T-helper 17 cell (primary cell): ENCODE measurements at places on chromosomes 7 and 10. TPM values are rescaled to one million over a fixed set of nuclear protein-coding genes. Genes with fewer than 3 reads are reported as not detected.

CHST12 gene
- total RNA-seq: 19.5 TPM

ZNF365 gene
- 3.4 TPM for total RNA-seq

TRIM50 gene
- total RNA-seq: not detected

MKX gene
- not detected for total RNA-seq

MYO3A gene
- not detected for total RNA-seq

GPC2 gene
- 5.0 TPM for total RNA-seq

STK31 gene
- total RNA-seq: 0.80 TPM

DNA sequence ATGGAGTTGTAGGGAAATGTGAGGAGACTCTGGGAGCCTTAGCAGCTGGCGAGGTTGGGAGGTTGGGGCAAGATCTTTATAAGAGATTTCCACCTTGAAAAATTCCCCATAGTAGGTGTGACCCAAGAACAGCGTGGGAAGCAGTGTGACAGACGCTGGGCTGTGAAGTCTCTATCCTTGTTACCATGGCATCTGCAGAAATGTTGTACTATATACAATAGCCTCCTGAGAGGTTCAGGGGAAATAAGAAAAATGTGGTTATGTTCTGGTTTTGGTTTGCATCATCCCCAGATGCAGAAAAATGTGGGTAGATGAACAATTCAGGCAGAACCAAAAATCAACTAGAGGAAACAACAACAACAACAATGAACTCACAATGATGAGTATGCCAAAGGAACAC is 498.6 kb downstream of the SH2D4B start:
- H3K36me3 ChIP-seq: no peaks in the 10 kb centered on the region
- H3K27me3 ChIP-seq: no peaks in the 10 kb centered on the region
- DNase-seq: no peak
- no peaks in the 10 kb centered on the region for H3K4me1 ChIP-seq

DNA sequence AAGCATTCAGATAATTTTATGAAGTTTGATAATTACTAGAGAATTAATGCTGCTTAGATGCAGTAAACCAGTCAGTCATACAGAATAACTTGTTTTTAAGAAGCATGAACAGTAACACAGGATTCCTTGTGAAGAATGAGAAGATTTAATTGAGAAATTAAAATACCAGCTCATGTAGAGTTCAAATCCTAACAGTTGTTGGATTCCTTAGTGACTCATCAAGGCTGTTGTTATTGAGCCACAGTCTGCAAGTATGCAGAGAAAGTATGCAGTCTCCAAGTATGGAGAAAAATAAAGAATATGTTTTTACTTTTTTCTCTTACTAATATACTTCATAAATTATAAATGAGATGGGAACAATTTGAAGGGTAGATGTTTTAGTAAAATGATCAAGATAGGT is 30.2 kb upstream of the CYP26C1 start:
- H3K27me3 ChIP-seq: no peaks in the 10 kb centered on the region
- peaks cover 5% of the 10 kb centered on the region for H3K4me1 ChIP-seq
- no peak for DNase-seq
- no peak overlapping the region for H3K4me3 ChIP-seq
- H3K27ac ChIP-seq: no peak overlapping the region
- peaks cover 9% of the 10 kb centered on the region for H3K36me3 ChIP-seq

- no peaks in the 10 kb centered on the region for H3K36me3 ChIP-seq
- H3K27me3 ChIP-seq: peaks cover 63% of the 10 kb centered on the region
- no peak overlapping the region for H3K4me3 ChIP-seq
- peaks cover under 1% of the 10 kb centered on the region for H3K4me1 ChIP-seq
Measured at GRCh38 chr10:21510241-21511094, 15.0 kb downstream of the SKIDA1 start.

DNA sequence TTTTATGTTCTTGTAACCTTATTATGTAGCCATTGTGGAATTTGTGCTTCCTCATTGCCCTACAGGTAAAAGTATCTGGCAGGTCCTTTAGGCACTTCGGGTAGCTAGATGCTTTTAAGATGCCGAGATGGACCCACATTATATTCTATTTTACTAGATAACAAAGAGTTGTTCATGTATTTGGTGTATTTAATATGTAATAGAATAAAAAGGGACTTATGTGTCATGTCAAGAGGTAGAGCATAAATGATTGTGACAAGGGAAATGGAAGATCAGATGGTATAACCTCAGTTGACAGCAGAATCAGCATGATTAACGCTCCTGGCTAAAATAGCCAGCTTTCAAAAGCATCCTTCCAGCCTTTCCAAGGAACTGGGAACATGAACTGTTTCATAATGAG is 50.6 kb downstream of the NPY start:
- H3K27me3 ChIP-seq: peaks cover 26% of the 10 kb centered on the region
- H3K36me3 ChIP-seq: no peaks in the 10 kb centered on the region
- H3K4me3 ChIP-seq: no peak overlapping the region
- H3K27ac ChIP-seq: no peak overlapping the region
- peaks cover 2% of the 10 kb centered on the region for H3K4me1 ChIP-seq

GRCh38 chr7:30119890-30120577 is 14.8 kb upstream of the MTURN start:
- DNase-seq: no peak
- H3K36me3 ChIP-seq: no peaks in the 10 kb centered on the region
- no peak overlapping the region for H3K4me3 ChIP-seq
- no peaks in the 10 kb centered on the region for H3K27me3 ChIP-seq

DNA sequence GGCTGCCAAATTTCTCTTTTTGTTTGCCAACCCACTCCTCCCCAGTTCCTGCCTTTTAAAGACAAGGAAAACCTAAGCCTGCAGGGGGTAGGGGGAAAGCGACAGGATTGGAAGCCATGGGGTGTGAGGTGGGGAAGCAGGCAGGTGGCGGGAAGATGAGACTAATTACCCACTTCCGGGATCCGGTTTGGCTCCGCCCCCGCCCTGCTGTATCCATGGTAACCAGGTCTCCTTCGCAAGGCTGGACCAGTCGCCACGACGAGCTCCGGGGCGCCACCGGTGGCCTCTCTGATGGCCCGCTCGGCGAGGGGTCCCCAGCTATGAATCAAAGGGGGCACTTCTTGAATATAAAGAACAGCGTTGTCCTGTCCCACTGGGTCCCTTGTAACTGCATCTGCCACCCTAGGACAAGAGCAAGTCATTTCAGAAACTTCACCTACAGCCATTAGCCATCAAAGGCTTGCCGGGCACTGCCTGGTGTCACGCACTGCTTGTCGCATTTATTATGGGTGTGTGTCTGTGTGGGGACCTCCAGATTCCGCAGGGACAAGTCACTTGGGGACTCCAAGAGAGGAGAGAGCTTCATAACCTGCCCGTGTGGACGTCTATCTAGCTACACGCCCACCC is 55.4 kb upstream of the LMTK2 start:
- peak; percentile 13 for DNase-seq
- H3K27me3 ChIP-seq: peaks cover 5% of the 10 kb centered on the region
- no peaks in the 10 kb centered on the region for H3K36me3 ChIP-seq
- H3K4me1 ChIP-seq: peaks cover 2% of the 10 kb centered on the region
- no peak overlapping the region for H3K27ac ChIP-seq
- H3K4me3 ChIP-seq: no peak overlapping the region

GRCh38 chr10:78579576-78579975 is 489.2 kb upstream of the ZMIZ1 start:
- peaks cover 17% of the 10 kb centered on the region for H3K27me3 ChIP-seq
- peak overlapping the region; percentile 2 for H3K27ac ChIP-seq
- H3K36me3 ChIP-seq: peaks cover 3% of the 10 kb centered on the region
- no peak overlapping the region for H3K4me3 ChIP-seq
- DNase-seq: no peak
- peaks cover 9% of the 10 kb centered on the region for H3K4me1 ChIP-seq

DNA sequence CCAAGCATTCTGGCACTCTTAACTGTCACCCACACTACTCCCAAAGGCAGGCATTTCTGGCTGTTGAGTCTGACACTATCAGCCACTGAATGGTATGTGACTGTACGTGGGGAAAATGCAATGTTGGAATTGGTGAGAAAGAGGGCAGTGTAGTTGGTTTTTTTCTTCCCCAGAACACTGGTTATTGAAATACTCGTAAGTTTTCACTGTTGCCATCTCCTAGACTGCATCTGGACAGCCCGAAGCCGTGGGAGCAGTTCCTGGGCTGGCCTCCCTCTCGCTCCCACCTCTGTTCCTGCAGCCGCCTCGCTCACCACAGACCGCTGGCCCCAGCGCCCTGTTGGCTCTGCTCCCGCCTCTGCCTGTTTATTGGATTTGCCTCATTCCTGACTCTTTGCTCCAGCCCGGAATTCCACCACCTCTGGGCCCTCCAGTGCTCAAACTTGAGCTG is 5.7 kb downstream of the PLCE1 start:
- peaks cover 72% of the 10 kb centered on the region for H3K27me3 ChIP-seq
- no peaks in the 10 kb centered on the region for H3K4me1 ChIP-seq
- H3K36me3 ChIP-seq: no peaks in the 10 kb centered on the region

DNA sequence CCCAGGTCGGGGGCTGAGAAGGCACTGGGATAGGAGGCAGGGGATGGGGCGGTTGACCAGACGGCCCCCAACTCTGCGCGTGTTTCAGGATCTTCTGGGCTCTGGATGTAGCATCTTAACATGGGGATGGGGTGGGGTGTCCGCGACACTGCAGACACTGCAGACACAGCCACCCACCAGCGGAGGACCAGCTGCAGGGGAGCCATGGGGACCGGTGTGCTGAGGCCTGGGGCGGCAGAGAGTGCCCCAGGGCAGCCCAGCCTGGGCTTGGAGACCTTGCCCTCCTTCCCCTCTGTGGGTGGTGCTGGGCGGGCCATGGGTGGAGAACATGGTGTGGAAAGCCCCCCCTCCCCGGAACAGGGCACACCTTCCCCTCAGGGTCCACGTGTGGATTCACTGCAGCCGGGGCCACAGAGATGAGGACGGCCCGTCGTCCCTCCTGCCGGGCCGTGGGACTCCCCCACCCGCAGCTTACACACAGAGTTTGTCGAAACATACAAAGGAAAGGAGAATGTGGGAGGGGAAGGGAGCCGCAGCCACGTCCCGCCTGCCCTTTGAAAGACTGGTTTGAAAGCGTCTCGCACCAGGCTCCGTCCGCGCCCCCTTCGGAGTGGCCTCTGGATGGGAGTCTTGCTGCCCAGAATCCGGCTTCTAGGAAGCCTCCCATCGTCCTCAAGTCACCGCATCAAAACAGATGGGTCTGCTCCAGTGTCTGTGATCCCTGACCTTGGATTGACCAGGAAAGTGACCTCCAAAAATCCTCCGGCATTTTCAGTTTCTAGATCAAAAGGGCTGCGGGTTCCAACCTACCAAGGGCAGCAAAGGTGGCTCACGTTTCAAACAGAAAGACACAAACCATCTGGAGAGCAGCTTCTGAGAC is 91.5 kb upstream of the TCERG1L start:
- no peak overlapping the region for H3K4me3 ChIP-seq
- no peak for DNase-seq
- peaks cover 7% of the 10 kb centered on the region for H3K27me3 ChIP-seq
- no peaks in the 10 kb centered on the region for H3K36me3 ChIP-seq
- no peaks in the 10 kb centered on the region for H3K4me1 ChIP-seq
- no peak overlapping the region for H3K27ac ChIP-seq

GRCh38 chr7:18610331-18610948 is 114.9 kb downstream of the HDAC9 start:
- no peak overlapping the region for H3K4me3 ChIP-seq
- H3K4me1 ChIP-seq: no peaks in the 10 kb centered on the region
- H3K27me3 ChIP-seq: no peaks in the 10 kb centered on the region

- no peak for DNase-seq
- H3K4me3 ChIP-seq: no peak overlapping the region
Measured at GRCh38 chr7:30977896-30978564, 14.3 kb downstream of the GHRHR start.

GRCh38 chr7:150977382-150978125 is 567 bp downstream of the KCNH2 start:
- peaks cover 24% of the 10 kb centered on the region for H3K4me1 ChIP-seq
- H3K4me3 ChIP-seq: peak overlapping the region; percentile 92
- H3K27ac ChIP-seq: peak overlapping the region; percentile 67
- no peak for DNase-seq
- peaks cover 2% of the 10 kb centered on the region for H3K36me3 ChIP-seq

DNA sequence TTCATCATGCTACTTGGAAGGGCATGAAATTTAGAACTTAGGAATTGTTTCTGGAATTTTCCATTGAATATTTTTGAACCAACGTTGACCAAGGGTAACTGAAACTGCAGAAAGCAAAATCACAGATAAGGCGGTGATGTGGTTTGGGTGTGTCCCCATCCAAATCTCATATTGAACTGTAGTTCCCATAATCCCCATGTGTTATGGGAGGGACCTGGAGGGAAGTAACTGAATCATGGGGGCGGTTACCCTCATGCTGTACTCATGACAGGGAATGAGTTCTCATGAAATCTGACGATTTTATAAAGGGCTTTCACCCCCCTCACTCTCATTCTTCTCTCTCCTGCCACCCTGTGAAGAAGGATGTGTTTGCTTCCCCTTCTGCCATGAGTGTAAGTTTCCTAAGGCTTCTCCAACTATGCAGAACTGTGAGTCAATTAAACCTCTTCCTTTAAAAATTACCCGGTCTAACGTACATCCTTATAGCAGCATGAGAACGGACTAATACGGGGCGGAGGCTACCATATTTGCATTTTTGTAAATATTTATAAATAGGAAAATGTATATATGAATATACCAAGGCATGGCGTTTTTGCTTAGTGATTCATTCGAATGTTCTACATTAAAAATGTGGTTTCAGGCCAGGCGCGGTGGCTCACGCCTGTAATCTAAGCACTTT is 12.4 kb downstream of the NMT2 start:
- no peaks in the 10 kb centered on the region for H3K27me3 ChIP-seq
- no peak for DNase-seq
- peaks cover 23% of the 10 kb centered on the region for H3K4me1 ChIP-seq
- no peak overlapping the region for H3K4me3 ChIP-seq
- H3K27ac ChIP-seq: no peak overlapping the region
- peaks cover 2% of the 10 kb centered on the region for H3K36me3 ChIP-seq

DNA sequence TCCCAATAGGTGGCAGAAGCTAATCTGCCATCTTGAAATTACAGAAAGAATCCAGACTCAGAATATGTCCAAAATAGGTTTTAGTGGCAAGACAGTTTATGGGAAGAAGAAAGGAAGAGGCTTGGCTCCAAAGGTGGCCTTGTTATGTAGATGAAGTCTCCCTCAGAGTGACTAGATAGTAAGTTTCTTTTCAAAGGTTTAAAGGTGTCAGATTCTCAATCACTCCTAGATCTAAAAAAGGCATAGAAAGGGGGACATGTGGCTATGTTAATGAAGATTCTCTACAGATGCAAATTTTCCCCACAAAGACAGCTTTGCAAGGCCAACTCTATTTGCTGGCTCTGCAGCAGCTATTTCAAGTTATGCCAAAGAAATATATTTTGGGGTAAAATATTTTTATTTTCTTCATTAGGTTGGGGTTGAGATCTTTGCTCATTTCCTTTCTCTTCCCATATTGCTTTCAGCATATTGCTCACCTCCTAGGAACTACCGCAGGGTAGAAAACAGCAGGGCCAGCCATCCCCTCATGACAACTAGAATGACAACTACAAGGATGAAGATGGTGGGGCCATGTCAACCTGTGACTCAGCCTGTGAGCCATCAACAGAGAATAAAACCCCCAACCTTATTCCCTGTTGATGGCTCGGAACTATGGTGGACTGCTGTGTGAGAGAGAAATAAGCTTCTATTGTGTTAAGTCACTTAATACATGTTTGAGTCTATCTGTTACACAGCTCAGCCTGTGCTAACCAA is 274.0 kb upstream of the GALNT17 start:
- no peak overlapping the region for H3K27ac ChIP-seq
- no peak overlapping the region for H3K4me3 ChIP-seq
- H3K36me3 ChIP-seq: no peaks in the 10 kb centered on the region
- H3K4me1 ChIP-seq: no peaks in the 10 kb centered on the region
- H3K27me3 ChIP-seq: no peaks in the 10 kb centered on the region

- H3K27ac ChIP-seq: no peak overlapping the region
- DNase-seq: no peak
- peaks cover 6% of the 10 kb centered on the region for H3K4me1 ChIP-seq
- H3K4me3 ChIP-seq: no peak overlapping the region
- H3K27me3 ChIP-seq: peaks cover 22% of the 10 kb centered on the region
Measured at GRCh38 chr10:118633786-118634185, 38.3 kb upstream of the PRLHR start.
